ENCODE measurements at places on chromosomes 12 and 14.

GRCh38 chr12:110699591-110700445 lies 10.9 kb upstream of the HVCN1 start:
- DNase-seq: no peak

GRCh38 chr12:123757561-123757960 lies 4.5 kb upstream of the DNAH10 start:
- no peak for DNase-seq

- DNase-seq: no peak
These were observed 3.8 kb downstream of the NR4A1 start for GRCh38 chr12:52054833-52055730.

DNA sequence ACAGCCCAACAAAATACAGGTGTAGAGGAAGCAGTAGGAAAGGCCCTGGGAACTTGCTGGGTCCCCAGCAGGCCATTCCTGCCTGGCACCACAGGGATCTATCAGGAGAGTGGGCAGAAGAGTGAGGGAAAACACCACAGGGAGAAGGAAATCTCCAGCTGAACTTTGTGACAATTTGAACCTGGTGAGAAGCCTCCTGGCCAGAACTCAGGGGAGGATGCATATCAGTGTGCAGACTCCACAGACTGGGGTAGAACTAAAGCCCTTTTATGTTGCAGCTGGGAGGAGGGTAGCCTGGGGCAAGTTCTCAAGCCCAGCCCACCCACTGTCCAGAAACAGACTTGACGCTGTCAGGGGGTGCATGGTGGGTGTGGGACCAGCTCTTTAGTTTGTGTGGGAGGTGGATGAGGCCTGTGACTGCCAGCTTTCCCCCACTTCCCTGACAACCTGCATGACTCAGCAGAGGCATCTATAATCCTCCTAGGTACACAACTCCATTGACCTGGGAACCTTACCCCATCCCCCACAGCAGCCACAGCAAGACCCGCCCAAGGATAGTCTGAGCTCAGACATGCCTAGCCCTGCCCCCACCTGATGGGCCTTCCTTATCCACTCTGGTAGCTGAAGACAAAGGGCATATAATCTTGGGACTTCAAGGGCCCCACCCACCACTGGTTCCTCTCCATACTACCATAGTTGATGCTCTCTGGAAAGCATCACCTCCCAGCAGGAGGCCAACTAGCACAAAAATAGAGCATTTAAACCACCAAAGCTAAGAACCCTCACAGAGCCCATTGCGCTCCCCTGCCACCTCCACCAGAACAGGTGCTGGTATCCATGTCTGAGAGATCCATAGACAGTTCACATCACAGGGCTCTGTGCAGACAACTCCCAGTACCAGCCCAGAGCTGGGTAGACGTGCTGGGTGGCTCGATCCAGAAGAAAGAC lies 28.9 kb downstream of the PNN start:
- no peak for DNase-seq

DNA sequence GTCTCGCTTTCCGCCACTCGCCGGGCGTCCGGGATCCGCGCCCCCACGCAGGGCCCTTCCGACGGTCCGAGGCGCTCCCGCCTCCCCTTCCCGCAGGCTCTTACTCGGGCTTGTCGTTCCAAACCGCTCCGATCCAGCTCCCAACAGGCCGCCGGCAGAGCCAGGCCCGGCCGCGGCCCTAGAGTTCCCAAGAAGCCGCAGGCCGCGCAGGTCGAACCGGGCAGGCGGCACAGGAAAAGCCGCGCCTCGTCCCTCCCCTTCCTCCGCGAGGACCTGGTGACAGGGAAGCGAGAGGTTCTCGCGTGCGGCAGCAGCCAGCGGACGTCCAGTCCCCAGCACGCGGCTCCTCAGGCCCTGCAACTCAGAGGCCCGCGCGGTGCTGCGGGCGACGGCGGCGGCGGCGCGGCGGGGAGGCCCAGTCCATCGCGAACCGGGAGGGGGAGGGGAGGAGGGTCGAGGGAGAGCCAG lies 272 bp downstream of the HECTD1 start:
- DNase-seq: no peak

GRCh38 chr14:101623685-101624444 lies 62.6 kb downstream of the DIO3 start:
- DNase-seq: no peak

GRCh38 chr14:104985675-104986486 lies at the start of gene CLBA1:
Gene CLBA1, plus strand, starts transcription at chr14:104985788. Its CDS starts 644 bp downstream, at chr14:104986432.
- peak; percentile 83 for DNase-seq

- no peak for DNase-seq
These were observed 18.2 kb upstream of the SUSD6 start for GRCh38 chr14:69593018-69593677.
